ENCODE measurements at places on chromosomes 7 and 10.

DNA sequence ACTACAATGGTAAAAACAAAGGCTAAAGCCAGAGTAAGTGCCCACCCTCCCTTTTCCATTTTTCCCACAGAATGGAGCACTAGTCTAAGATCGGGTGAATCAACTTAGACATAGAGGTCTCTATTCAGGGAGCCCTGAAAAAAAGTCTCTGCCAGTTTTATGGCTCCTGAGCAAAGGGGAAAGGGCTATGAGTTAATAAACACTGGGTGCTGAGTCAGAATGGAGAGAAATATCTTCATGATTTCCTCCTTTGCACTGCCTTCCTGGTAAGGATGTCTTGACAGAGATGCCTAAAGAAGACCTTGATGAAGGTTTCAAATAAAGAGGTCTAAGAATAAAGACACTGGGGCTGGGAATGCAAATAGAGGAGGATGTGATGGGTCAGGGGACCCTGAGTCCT, 607.4 kb upstream of the MBL2 start:
- no peaks in the 10 kb centered on the region for H3K27me3 ChIP-seq
- no peak for DNase-seq
- no peak overlapping the region for H3K4me3 ChIP-seq
- no peaks in the 10 kb centered on the region for H3K36me3 ChIP-seq
- H3K4me1 ChIP-seq = no peaks in the 10 kb centered on the region
- no peak overlapping the region for H3K27ac ChIP-seq

GRCh38 chr10:1154531-1155295, 98.5 kb downstream of the WDR37 start:
- H3K27me3 ChIP-seq = peaks cover 24% of the 10 kb centered on the region
- H3K27ac ChIP-seq = no peak overlapping the region
- no peak overlapping the region for H3K4me3 ChIP-seq
- no peaks in the 10 kb centered on the region for H3K36me3 ChIP-seq

- H3K4me1 ChIP-seq = peaks cover 3% of the 10 kb centered on the region
- H3K27ac ChIP-seq = no peak overlapping the region
- peaks cover 17% of the 10 kb centered on the region for H3K27me3 ChIP-seq
- no peaks in the 10 kb centered on the region for H3K36me3 ChIP-seq
Measured at GRCh38 chr10:13943735-13944398, 357.1 kb downstream of the PRPF18 start.

DNA sequence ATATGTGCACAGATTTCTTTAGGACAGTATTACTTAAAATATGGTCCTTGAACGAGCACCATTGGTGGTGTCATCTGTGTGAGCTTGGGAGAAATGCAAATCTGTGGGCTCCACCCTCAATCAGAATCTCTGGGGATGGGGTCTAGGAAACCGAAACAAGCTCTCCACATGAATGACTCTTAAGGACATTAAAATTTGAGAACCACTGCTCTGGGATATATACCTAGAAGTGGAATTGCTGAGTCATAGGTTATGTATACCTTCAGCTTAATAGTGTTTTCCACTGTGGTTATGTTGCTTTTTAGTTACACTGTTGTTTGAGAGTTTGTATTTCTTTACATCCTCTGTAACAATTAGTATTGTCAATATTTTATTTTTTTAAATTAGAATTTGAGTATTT, 24.0 kb downstream of the ZNRF2 start:
- peaks cover 24% of the 10 kb centered on the region for H3K4me1 ChIP-seq
- H3K4me3 ChIP-seq = no peak overlapping the region
- H3K27ac ChIP-seq = no peak overlapping the region

GRCh38 chr7:98202367-98203195, 8.7 kb upstream of the BHLHA15 start:
- peak; percentile 85 for DNase-seq
- peaks cover 57% of the 10 kb centered on the region for H3K4me1 ChIP-seq
- H3K4me3 ChIP-seq = peak overlapping the region; percentile 69
- H3K27me3 ChIP-seq = no peaks in the 10 kb centered on the region

GRCh38 chr10:3033925-3034324, 33.4 kb upstream of the PFKP start:
- peaks cover 4% of the 10 kb centered on the region for H3K4me1 ChIP-seq
- H3K27ac ChIP-seq = no peak overlapping the region
- DNase-seq = no peak

DNA sequence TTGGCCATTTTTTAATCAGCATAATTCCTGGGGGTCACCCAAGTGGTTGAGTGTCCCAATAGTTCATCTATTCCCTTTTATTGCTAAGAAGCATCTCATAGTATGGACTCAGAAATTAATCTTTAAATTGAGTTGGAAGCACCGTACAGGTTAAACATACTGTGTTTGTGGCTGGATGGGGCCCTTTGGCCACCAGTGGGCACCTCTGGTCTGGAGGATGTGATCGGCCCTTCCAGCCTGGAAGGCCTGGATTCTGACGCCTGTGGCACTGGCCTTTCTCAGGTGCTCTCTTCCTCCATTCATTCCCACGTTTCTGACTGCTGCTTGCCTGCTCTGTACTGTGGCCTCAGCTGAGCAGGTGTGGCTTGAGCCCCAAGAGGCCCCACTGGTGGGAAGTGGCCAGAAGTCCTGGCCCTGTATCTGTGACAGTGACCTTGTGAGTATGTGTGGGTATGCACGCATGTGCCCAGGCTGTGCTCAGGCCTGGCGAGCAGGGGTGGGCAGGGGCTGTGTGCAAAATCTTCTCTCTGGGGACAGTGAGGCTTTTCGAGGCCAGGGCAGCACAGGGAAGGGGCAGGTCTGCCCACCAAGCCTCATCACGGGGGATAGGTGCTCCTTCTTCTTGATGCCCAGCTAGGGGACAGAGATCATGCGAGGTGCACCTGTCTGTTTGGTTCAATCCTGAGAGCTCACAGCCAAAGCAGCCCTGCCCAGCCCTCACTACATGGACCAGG, 30.1 kb downstream of the LDB3 start:
- no peak for DNase-seq
- H3K4me3 ChIP-seq = no peak overlapping the region
- no peaks in the 10 kb centered on the region for H3K4me1 ChIP-seq
- peaks cover 32% of the 10 kb centered on the region for H3K27me3 ChIP-seq
- no peak overlapping the region for H3K27ac ChIP-seq
- no peaks in the 10 kb centered on the region for H3K36me3 ChIP-seq

DNA sequence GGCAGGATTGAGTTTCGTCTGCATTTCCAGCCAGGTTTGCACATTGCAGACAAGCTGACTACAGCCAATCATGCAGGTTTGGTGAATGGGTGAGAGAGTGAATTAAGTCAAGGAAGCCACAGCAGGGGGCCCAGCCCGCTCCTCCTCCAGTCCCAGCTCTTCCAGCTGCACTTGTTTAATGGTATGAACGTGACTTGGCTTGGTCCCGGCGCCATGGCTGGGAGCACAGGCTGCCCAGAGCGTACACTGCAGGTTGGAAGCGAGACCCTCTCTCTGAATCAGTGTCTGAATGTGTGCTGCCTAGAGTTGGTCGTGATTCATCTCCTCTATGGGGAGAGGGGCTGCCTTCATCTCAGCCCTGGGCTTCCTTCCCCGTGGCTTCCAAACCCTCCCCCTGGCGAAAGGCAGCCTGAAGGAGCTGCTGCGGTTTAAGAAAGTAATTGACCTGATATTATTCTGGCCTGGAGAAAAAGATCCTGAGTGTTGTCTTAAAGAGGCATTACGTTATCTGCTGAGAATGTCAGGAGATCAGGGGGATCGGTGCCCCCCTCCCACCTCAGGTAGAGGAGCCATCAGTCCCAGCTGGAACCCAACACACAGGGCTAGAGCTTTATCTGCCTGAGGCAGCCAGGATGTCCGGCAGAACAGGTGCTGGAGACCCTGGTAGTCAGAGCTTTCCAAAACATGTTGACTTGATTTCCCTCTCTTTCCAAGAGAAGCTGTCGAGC, 132.1 kb downstream of the COL26A1 start:
- no peak overlapping the region for H3K4me3 ChIP-seq
- no peaks in the 10 kb centered on the region for H3K36me3 ChIP-seq
- DNase-seq = no peak
- no peak overlapping the region for H3K27ac ChIP-seq
- peaks cover 7% of the 10 kb centered on the region for H3K27me3 ChIP-seq

- H3K36me3 ChIP-seq = no peaks in the 10 kb centered on the region
- H3K27ac ChIP-seq = no peak overlapping the region
- no peaks in the 10 kb centered on the region for H3K4me1 ChIP-seq
- peaks cover 73% of the 10 kb centered on the region for H3K27me3 ChIP-seq
- no peak overlapping the region for H3K4me3 ChIP-seq
Measured at GRCh38 chr10:30011396-30011795, 48.0 kb downstream of the JCAD start.

DNA sequence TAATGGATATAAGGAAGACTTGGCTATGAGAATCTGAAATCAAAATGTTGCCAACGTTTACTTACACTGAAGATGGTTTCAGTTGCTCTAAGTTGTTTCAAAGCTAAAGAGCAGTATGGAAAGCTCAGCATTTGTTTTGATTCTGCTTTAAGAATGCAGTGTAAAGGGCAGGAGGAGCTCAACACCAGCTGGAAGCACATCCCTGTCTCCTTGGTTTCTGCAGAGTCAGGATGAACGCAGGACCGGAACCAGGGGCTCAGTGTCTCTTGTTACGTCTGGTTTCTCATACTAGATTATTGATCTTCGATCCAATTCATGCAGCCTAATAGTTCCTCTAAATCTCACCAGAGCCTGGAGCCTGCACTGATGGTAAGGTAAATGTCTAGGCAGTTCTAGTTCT, 24.1 kb downstream of the ZRANB1 start:
- H3K27me3 ChIP-seq = no peaks in the 10 kb centered on the region
- H3K36me3 ChIP-seq = peaks cover 22% of the 10 kb centered on the region
- no peak for DNase-seq
- no peak overlapping the region for H3K27ac ChIP-seq
- H3K4me1 ChIP-seq = peaks cover 18% of the 10 kb centered on the region
- no peak overlapping the region for H3K4me3 ChIP-seq

- no peak overlapping the region for H3K4me3 ChIP-seq
- H3K27ac ChIP-seq = no peak overlapping the region
- H3K27me3 ChIP-seq = no peaks in the 10 kb centered on the region
- no peaks in the 10 kb centered on the region for H3K4me1 ChIP-seq
- H3K36me3 ChIP-seq = no peaks in the 10 kb centered on the region
Measured at GRCh38 chr10:127563718-127564553, 14.8 kb downstream of the NPS start.

DNA sequence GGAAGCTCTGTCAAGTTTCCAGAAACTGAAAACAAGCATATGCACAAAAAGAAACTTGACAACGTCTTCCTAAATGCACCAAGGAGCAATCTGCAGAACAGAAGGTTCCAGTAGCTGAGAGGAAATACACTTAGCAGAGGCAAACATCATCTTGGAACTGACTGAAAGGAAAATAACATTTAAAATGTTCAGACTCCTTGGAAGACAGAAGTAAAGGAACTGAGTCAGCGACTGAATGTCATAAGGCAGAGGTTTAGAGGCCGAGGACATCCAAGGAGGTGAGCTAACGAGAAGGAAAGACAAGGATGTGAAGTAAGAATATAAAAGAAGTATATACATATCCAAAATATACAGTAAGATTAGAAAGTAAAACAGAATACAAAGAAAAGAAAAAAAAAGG, 24.1 kb downstream of the SEMA3D start:
- H3K27me3 ChIP-seq = no peaks in the 10 kb centered on the region
- H3K4me1 ChIP-seq = no peaks in the 10 kb centered on the region
- no peaks in the 10 kb centered on the region for H3K36me3 ChIP-seq
- DNase-seq = no peak
- no peak overlapping the region for H3K4me3 ChIP-seq
- no peak overlapping the region for H3K27ac ChIP-seq

DNA sequence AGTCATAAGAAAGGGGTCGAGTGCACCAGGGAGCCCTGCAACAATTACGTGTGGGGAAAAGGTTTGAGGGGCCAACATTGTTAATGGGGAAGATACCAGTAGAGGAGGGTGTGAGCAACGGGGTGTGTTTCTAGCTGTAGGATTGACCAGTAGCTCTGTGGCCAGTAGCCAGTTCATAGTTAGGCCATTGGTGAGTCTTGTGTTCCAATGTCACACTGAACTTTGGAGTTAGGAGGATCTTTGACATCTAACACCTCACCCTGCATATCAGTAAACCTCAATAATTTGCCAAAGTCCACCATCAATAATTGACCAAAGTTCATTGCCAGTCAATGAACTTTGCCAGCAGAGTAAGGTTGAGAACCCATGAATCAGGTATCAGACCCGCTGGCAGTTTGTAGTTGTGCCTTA, 168.8 kb downstream of the CPED1 start:
- DNase-seq = no peak
- no peaks in the 10 kb centered on the region for H3K36me3 ChIP-seq
- peaks cover 6% of the 10 kb centered on the region for H3K27me3 ChIP-seq

- H3K27ac ChIP-seq = no peak overlapping the region
- DNase-seq = no peak
- peaks cover 7% of the 10 kb centered on the region for H3K4me1 ChIP-seq
- no peak overlapping the region for H3K4me3 ChIP-seq
- no peaks in the 10 kb centered on the region for H3K36me3 ChIP-seq
Measured at GRCh38 chr7:4809666-4810065, 34.2 kb downstream of the AP5Z1 start.

DNA sequence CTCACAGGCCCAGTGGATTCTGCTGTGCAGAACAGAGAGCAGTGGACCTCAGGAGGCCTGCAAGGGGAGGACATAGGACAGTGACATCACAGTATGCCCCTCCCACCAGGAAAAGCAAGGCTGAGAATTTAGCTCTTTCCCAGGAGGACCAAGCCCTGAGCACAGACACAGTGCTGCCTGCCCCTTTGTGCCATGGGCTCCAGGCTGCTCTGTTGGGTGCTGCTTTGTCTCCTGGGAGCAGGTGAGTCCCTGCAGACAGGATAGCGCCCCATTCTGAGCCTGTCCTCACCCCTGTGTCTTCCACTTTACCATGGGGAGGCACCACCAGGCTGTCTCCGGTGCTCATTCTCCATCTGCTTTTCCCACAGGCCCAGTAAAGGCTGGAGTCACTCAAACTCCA, 63.0 kb upstream of the PRSS58 start:
- peaks cover 18% of the 10 kb centered on the region for H3K4me1 ChIP-seq
- peak overlapping the region; percentile 88 for H3K27ac ChIP-seq
- H3K36me3 ChIP-seq = no peaks in the 10 kb centered on the region
- DNase-seq = no peak
- peaks cover 28% of the 10 kb centered on the region for H3K27me3 ChIP-seq

GRCh38 chr7:40156988-40157387, 22.2 kb downstream of the SUGCT start:
- no peaks in the 10 kb centered on the region for H3K4me1 ChIP-seq
- H3K36me3 ChIP-seq = no peaks in the 10 kb centered on the region
- no peak overlapping the region for H3K4me3 ChIP-seq
- DNase-seq = no peak
- no peaks in the 10 kb centered on the region for H3K27me3 ChIP-seq

GRCh38 chr7:92963566-92963965, 127.2 kb upstream of the CDK6 start:
- DNase-seq = no peak
- H3K27ac ChIP-seq = no peak overlapping the region
- no peaks in the 10 kb centered on the region for H3K36me3 ChIP-seq
- no peaks in the 10 kb centered on the region for H3K4me1 ChIP-seq
- no peak overlapping the region for H3K4me3 ChIP-seq
- H3K27me3 ChIP-seq = no peaks in the 10 kb centered on the region
